Activated CD4-positive, alpha-beta T cell treated with anti-CD3 and anti-CD28 coated beads, Interleukin-2, amount 50 U/mL, for 1 hour (primary cell): ENCODE measurements at places on chromosomes 1 and 21.

DNA sequence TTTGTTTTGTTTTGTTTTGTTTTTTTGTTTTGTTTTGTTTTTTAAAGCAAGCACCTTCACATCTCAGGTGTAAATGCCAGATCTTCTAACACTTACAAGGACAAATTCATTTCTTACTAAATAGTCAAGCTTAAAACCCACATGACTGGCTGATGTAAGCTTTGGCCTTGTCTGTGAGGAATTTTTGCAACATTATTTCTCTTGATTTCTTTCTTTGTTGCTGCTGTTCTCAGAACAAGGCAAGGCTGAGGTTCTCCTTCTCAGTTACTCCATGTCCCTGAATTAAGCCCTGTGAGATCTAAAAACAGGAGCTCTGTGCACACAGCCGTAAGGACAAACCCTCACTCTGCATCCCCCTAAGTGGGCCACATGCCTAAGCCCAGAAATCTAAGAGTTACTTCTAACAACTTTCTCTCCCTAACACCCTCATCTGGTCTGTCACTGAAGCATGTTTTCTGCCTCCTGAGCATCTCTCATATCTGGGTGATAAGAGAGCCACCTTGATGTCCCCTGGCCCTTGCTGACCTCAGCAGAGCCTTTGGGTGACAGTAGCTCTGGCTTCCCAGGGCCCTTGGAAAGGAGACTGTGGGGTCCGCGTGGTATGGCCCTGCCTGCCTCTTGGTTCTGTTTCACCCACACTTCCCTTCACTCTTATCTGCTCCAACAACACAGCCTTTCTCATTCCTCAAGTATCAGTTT, 81.2 kb upstream of the HOOK1 start:
- no peak for DNase-seq

- no peak for DNase-seq
Measured at GRCh38 chr1:40053138-40053887, 12.8 kb downstream of the CAP1 start.

- no peak for DNase-seq
Measured at GRCh38 chr1:55155522-55155921, 59.6 kb downstream of the USP24 start.

- no peak for DNase-seq
Measured at GRCh38 chr1:82044536-82044935, 243.8 kb downstream of the ADGRL2 start.

DNA sequence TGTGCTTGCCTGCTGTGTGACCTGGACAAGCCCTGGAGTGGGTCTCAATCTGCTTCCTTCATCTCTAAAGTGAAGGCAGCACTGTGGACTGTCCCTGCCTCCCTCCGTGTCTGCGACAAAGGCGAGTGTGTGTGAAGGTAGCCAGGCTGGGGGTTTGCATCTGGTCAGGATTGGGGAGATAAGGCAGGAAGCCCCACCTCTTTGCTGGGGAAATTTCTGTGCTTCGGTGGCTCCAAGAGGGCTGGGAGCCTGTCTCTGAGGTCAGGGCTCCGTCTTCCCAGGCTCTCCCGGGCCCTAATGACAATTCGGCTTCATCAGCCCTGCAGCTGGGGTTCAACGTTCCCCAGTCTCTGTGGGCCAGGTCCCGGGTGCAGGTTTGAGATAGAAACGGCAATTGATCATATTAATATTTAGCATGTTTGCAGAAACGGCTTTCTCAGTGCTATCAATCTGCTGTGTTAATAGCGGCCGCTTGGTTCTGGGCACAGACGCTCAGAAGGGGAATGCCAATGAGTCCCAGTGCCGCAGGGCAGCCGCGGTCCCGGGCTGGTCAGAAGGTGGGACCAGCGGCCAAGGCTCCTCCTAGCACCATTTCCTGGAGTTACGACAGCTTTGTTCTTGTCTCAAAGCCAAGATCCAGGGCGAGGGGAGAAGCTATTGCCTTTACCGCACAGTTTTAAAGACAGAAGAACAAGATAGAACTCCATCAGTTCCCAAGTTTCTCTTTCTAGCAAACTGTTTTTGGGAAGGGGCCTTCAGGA, 105.7 kb downstream of the PRDM16 start:
- no peak for DNase-seq

DNA sequence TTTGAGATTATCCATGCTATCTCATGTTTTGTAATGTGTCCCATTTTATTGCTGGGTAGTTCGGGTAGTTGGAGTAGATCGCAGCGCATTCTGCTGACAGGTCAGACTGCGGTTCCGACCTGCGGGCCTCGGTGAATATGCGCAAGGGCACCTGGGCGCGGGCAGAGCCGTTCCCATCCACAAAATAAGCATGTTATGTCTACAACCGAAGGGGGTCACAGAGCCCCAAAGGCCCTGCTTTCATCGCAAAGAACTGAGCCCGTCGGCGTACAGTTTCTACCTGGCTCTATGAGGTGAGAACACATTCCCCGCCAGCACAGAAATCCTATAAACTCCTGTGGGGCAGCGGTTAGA, 88.4 kb downstream of the PRKAB2 start:
- no peak for DNase-seq

- no peak for DNase-seq
Measured at GRCh38 chr21:38637161-38637560, 138.9 kb upstream of the ERG start.

DNA sequence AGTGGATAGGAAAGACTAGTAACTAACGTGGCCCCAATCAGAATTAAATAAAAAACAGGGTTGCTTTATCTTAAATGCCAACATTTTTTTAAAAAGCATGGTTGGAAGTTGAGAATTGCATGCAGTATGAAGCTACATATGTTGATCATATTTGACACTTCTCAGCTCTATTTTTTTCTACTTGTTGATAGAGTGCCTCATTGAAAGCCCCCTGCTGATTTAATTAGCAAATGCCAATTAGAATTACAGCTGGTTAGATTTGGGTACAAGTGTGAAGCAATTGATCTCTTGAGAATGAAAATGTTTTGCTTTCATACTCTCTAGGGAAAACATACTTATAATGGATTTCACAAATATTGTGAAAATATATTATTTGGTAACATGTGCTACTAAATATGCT, 40.5 kb downstream of the CHD1L start:
- DNase-seq: no peak

GRCh38 chr1:214511639-214511998, 39.8 kb downstream of the PTPN14 start:
- no peak for DNase-seq

DNA sequence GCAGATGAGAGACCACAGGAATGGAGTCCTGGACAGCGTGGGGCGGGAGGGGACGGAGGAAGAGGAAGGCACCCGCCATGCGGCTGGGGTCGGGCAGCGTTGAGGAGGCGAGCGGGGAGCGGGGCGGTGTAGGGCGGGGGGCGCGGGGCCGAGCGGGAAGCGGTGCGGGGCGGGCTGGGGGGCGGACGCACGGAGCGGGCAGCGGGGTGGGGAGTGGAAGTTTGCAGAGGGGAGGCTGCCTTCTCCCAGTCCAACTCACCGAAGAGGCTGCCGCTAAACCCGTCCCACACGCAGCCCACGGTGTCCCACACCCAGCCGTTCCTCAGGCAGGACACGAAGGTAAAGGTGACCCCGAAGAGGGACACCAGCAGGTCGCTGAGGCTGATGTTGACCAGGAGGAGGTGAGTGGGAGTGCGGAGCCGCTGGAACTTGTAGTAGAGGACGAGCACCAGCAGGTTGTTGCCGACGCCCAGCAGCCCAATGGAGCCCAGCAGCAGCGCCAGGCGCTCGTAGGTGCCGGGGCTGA, 483 bp downstream of the CHML start:
- peak; percentile 8 for DNase-seq

- DNase-seq: no peak
Measured at GRCh38 chr1:197199923-197200271, 53.4 kb upstream of the ASPM start.

DNA sequence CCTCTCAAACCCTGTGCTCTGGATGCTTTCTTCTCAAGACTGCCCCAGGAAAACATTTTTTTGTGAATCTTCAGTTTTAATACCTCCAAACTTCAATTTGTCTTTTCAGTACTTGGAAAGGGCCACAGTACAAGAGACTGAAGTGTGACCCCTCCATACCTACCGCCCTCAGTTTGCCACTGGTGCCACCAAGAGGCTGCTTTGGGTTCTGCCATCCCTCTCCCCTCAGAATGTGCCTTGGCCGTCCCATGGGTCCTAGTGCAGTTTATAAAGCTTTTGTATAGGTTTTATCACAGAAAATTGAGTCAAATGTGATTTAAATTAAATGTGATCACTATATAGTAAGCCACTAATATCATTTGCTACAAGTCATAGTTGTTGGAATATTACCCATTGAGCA, 60.8 kb upstream of the PGD start:
- DNase-seq: peak; percentile 18

GRCh38 chr1:206787891-206788290, 15.6 kb upstream of the IL10 start:
- no peak for DNase-seq

- no peak for DNase-seq
Measured at GRCh38 chr21:45161038-45161945, 86.9 kb downstream of the ADARB1 start.

DNA sequence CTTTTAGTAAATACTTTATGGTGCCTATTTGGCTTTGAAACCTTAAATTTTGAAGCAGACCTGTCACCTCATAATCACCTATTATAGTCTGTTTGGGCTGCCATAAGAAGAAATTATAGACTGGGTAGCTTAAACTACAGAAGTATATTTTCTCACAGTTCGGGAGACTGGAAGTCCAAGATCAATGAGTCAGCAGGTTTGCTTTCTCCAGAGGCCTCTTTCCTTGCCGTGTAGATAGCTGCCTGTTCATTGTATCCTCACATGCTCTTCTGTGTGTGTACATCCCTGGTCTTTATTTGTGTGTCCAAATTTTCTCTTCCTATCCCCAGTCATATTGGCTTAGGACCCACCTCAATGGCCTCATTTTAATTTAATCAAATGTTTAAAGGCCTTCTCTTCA, 518.2 kb downstream of the ADGRL2 start:
- DNase-seq: no peak

DNA sequence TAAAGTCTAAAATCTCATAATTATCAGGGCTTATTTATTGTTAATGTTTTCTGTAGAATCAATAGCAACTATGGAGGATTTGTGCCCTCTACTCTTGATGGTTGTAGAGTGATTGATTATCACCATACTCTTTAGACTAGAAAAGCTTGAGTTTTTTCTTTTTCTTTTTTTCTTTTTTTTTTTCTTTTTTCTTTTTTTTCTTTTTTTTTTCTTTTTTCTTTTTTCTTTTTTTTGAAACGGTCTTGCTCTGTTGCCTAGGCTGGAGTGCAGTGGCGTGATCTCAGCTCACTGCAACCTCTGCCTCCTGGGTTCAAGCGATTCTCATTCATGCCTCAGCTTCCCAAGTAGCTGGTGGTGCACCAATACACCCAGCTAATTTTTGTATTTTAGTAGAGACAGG, 29.7 kb downstream of the TOR1AIP1 start:
- no peak for DNase-seq

DNA sequence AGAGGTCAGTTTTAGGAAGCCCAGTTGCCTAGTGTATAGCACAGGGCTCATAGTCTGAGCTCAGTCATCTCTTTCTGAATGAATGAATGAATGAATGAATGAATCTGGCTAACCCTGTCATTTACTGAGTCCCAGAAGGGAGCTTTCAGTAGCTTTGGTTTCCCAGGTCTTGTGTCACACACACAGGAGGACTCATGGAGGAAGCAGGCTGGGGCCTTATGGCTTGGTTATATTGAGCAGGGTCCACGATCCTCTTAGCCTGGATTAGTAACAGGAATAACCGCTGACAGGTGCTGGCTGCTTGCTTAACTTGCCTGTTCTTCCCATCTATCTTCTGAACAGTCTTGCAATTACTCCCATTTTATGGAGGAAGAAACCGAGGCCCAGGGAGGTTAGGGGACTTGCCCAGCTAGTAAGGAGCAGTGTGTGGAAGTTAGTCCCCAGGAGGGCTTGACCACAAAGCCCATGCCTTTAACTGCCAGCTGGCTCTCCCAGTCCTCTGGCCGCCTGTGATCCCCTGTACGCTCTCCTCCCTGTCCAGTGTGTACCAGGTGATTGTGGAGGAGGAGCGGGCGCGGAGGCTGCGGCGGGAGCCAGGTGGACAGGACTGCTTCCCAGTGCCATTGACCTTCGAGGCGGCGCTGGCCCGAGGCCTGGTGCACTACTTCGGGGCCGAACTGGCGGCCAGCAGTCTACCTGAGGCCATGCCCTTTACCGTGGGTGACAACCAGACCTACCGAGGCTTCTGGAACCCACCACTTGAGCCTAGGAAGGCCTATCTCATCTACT, 46.0 kb downstream of the PTPRU start:
- DNase-seq: no peak

DNA sequence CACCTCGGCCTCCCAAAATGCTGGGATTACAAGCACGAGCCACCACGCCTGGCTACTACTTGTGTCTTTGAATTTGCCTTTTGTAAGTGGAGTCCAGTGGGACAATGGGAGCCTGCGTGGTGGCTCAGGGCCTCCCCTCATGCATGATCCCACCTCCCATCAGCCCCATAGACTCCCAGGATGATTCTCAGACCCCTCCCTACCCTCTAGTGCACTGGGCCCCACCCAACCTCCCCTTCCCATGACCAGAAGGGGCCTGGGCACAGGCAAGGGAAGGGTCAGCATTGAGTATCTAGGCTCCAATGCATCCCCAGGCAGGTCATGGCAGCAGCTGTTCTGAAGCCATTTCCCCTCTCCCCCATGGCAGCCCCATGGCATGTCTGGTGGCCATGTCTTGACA, 18.7 kb downstream of the NEK2 start:
- DNase-seq: no peak

GRCh38 chr1:190738317-190738716, 260.7 kb upstream of the BRINP3 start:
- no peak for DNase-seq

GRCh38 chr1:95308276-95309030, 74.4 kb downstream of the RWDD3 start:
- DNase-seq: no peak

DNA sequence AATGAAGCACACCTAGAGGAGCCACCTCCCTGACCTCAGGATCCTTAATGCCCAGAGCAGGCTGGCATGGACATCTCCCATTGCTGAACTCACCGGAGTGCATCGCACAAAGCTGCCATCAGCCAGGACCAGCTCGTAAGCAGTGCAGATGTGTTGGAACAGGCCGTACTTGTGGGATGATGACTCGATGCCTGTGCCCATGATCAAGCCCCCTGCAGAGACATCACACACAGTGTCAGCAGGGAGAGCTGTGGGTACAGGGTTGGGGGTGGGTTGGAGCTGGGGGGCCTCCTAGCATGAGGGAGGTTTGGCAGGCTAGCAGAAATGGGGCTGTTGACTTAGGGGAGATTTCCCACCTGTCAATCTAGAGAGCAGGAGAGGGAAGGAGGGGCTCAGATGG, 12.0 kb downstream of the DHCR24 start:
- no peak for DNase-seq

- no peak for DNase-seq
Measured at GRCh38 chr1:68916221-68916902, 419.5 kb upstream of the DEPDC1 start.
